ENCODE measurements at places on chromosomes 16 and 17.

GRCh38 chr16:35352431-35352830, 1893.0 kb downstream of the TP53TG3F start:
- DNase-seq = no peak

DNA sequence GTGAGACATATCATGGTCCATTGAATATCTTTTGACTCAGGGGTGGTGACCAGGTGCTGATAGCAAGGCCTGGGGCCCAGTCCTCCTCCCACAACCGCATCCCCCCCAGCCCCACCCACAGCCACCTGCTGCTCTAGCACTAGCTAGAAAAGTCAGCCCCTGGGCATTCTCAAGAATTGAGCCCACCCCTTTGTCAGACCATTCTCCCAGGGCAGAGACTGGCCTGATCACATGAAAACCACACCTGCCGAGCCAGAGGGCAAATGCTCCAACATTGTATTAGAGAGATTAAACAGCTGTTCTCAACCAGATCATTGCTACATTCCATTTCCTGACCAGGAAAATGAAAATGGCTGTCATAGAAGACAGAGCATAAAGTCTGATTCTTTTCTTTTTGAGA, 62.4 kb downstream of the RAB11FIP4 start:
- DNase-seq = no peak

DNA sequence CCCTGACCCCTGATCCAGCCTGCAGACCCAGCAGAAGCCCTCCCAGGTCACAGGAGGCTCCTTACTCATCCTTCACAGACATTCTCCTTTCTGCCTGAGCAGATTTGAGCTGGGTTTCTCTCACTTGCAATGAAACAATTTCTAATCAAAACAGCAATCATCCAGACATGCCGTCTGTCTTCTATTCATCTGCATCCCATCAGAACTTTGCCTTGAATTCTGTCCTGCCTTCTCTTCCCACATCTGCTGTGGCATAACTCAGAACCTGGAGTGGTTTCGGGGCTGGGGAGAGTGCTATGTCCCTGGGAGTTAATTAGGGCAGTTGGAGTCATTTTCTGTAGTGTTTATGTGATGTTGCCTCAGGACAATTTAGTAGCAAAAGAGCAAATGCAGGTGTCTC, 278.6 kb downstream of the CBLN1 start:
- no peak for DNase-seq

GRCh38 chr16:74558873-74559272, 48.0 kb downstream of the GLG1 start:
- no peak for DNase-seq

DNA sequence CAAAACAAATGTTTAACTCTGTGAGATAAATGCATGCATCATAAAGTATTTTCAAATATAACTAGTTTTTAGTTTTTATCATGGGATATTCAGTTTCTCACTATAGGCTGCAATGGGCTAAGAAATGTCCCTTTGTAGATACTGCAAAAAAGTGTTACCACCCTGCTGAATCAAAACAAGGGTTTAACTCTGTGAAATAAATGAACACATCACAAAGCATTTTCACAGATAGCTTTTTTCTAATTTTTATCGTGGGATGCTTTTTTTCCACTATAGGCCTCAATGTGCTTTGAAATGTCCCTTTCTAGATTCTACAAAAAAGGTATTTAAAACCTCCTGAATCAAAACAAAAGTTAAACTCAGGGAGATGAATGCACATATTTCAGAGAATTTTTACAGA, 541.1 kb downstream of the KCNJ18 start:
- no peak for DNase-seq

DNA sequence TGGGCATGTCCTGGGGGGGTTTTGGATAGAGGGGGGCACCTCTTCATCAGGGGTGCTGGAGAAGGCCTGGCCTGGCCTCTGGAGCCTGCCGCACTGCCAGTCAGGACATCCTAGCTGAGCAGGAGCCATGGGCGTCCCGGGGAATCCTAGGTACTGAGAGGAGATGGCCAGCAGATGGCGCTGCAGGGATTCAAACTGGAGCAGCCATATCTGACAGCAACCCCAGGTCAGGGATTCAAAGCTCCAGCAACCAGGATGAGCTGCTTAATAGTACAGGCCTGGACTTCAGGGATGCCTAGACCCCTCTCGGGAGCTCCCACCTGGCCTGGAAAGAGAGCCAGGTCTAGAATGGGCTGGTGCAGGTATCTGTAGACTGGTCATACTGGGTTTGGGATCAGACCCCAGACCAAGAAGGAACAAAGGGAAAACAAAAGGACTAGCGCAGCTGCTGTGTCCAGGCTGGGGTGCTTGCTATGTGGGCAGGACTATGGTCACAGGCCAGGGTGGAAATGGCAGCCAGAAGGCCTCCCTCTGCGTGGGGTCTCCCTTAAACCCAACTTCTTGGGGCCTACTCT, 306.9 kb upstream of the RBFOX1 start:
- DNase-seq = peak; percentile 41

DNA sequence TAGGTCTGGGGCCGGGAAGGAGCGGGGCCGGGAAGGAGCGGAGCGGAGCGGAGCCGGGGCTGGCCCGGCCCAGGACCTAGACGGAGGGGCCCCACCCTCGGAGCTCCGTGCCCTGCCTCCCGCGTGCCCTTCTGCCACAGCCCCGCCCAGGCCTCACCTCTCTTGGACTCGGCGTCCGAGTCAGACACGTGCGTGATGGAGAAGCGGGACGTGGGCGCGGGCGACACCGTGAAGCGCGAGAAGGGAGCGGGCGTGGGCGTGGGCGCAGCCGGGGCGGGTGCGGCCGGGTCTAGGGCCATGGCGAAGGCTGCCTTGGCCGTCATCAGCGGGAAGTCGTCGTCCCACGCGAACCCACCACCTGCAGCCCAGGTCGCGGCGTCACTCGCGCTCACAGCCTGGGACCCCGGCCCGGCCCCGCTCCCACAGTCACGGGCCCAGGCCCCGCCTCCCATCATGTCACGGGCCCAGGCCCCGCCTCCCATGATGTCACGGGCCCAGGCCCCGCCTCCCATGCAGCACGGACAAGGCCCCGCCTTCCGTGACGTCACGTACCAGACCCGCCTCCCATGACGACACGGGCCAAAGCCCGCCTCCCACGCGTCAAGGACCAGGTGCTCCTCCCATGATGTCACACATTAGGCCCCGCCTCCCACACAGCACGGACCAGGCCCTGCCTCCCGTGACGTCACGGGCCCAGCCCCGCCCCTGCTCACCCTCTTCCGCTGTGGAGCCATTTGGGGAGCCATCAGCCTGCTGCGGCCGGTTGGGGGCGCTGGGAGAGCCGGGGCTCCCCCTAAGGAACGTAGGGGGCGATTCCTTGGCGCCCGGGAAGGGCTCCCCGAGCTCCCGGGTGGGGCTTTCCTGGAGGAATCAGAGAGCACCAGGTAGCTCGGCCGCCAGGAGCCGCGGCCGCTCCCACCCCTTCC, 45.8 kb upstream of the PVALEF start:
- peak; percentile 98 for DNase-seq

DNA sequence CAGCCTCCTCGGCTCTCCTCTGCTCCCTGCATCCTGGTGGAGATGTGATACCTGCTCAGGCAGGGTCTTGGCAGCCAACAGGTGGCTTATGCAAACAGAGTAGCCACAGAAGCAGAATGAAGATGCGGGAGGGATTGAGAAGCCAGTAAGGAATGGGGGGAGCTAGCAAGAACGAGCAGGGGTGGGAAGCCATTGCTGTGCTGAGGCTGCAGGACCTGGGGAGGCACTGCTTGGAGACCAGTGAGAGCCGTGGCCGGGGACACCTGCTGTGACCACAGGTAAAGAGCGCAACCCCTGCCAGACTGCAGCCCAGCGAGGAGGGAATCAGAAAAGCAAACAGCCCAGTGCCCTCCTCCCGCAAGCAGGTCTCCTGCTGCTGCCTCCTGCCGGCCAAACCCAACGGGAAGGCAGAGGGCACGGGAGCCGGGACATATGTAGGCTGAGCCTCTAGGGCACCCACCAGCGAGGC, 14.7 kb downstream of the AIPL1 start:
- no peak for DNase-seq

DNA sequence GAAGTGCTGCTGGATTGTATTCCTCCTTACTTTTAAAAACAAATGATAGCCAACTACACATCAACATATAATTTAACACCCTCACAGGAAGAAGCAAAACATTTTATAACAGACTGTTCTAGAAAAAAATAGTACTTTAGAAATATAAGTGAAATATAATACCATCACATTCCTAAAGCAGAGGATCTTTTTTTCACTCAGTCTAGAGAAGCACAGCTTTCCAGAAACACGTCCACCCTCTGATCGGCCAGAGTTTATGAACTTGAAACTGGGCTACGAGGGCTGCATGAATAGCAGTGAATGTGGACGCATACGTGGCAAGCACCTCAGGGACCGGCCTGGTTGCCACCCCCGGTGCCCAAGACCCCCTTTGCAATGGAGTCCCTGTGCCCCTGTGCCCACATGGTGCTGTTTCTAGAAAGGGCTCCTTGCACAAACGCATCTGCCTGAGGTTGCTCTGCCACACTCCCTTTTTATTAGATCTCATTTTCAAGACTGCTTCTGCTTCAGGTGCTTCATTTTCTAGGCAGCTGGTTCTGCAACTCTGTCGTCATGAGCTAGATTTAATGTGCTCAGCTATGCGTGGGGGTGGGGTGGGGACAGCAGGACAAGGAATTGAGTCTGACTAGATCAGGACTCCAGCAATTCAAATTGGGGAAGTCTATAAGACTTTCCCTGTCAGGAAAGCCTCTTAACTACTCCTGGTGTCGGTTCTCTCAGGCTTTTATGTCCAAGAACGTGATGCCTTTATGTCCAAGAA, 29.1 kb upstream of the ERN1 start:
- DNase-seq = no peak

DNA sequence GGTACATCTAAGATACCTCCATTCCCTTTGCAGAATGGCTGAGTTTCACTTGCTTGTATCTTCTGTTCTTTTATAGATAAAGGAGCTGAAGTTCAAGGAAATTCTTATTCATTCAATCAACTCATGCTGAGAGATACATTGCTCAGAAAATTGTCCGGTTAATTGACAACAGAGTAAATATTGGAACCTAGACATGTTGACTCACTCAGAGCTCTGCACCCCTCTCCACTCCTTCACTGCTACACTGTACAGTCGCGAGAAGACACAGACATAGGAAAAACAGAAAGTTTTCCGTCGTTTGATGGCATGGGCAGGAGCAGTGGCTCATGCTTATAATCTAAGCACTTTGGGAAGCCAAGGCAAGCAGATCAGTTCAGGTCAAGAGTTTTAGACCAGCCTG, 690.5 kb upstream of the SOX9 start:
- no peak for DNase-seq

DNA sequence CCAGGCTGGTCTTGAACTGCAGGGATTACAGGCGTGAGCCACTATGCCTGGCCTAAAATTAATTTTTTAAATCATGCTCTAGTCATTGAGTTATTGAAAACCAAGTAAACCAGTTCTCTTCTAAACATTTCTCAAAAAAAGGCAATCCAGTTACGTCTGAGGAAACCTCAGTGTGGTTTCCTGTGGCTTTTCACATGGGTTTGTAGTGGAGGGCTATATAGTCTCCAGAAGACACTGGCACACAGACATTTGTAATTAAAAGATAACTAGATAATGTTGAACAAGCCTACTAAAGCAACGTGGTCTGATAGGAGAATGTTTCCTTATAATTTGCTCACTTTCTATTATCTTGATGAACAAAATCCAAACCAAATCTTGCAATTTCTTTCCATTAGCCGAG, 5.2 kb upstream of the TOB1 start:
- no peak for DNase-seq

DNA sequence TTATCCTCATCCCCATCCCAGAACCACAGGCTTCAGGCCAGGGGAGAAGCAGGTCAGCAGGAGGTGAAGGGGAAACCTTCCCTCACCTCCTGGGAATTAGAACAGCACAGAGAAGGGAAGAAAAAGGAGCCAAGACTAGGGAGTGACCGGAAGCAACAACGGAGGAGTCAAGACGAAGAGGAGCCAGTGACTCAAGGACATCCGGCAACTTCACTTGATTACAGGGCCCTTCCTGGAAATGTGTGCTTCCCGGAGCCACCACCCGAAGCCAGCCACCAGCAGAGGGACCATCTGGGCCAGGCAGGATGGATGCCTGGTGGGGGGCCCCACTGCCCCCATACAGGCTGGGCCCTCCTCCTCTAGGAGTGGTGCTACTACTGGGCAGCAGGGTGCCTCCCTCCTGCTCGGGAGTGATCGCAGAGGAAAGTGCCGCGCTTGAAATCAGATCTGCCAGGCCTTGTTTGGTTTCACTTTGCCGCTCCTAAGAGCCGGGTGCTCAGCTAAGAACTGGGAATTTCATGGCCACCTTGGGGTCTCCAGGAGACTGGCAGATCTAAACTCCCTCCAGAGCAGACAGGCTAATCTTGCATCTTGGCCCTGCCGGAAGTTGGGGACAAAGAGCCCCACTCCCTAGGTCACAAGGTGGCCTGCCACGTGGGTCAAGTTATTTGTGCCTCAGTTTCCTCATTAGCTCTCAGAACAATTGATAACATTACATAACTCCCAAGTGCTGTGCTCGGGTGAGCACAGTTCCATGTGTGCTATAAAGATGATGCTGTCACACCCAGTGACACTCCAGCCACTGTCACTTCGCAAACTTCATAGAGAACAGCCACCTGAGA, 6.6 kb downstream of the CDC42EP4 start:
- peak; percentile 61 for DNase-seq

Data from substantia nigra (tissue), 51 donors.